Femur (tissue), 1 donor: ENCODE measurements at places on chromosomes 5 and 9.
A peak's percentile ranks its signal among the peaks of the same experiment; 100 is the strongest.

DNA sequence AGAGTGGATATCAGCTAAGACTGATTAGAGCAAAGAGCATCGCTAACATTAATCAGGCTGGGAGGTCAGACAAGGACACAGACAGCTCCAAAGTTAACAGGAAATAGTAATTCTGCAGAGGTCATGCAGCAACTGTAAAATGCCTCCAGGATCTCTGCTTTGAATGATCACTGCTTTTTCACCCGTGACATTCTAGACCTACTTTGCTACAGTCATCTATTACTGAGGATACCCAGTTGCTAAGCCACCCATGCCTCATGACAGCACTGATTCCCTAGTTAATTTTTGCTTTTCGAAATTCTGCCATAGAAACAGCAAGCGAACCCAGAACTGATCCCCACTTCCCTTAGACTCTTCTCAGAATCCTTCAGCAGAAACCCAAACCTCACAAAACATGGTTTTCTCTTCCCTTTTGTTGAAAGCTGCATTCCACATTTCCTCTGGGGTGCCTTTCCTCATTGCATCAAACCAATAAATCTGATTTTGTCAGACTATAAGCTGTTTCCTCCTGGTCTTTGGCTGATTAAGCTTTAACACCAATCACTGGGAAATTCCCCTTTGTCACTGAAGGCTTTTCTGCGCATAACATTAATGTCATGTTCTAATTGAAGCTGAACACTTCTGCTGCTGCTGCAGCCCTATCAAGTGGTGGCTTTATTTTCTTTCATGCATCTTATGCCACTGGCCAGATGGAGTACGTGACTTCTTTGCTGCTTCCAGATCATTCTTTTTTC, 201.1 kb upstream of the CHD1 start:
- no peak for DNase-seq

DNA sequence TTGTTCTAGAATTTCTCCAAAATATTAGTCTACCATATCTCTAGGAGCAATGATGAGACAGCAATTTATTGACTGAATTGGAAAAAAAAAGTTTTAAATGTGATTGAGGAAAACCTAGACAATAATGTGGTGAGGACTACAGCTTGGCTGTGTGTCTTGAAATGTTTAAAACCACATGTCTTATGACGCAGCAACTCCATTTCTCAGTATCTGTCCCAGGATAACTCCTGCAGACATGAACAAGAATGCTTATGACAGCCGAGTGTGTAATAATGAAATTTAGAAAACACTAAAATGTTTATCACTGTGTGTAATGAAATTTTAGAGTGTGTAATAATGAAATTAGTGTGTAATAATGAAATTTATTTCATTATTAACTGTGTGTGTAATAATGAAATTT, 254.1 kb upstream of the DAPK1 start:
- DNase-seq, result no peak

DNA sequence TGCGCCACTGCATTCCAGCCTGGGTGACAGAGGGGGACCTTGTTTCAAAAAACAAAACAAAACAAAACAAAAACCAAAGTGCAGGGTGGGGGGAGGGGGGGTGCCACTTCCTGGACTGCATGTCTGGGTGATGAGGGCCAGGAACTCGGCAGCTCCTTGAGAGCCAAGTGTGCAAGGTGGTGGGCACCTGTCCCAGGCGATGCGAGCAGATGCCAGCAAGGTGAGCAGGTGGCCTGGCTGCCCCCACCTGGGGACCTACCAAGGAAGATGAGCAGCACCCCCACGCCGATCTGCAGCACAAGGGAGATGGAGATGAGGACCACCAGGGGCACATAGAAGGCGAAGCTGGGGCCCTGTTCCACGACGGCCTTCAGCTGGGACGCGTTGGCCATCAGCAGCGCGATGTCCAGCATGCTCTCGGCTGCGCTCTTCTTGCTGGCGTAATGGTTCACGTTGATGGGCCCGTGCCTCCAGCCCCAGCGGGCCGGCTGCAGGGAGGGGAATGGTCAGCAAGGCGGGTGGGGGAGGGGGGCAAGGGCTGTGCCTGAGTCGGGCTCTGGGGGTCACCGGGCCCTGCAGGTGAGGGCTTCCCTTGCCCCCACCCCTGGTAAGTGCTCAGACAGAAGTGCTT, 7.8 kb downstream of the NINJ1 start:
- peak; percentile 21 for DNase-seq

GRCh38 chr5:76083555-76084495, 642 bp downstream of the SV2C start:
- no peak for DNase-seq

- DNase-seq, result peak; percentile 18
These were observed 105.4 kb downstream of the ZNF354C start for GRCh38 chr5:179165421-179166170.

- no peak for DNase-seq
These were observed 29.2 kb upstream of the MSANTD3 start for GRCh38 chr9:100397529-100398266.

GRCh38 chr5:58834242-58835225, 251.7 kb downstream of the RAB3C start:
- no peak for DNase-seq

DNA sequence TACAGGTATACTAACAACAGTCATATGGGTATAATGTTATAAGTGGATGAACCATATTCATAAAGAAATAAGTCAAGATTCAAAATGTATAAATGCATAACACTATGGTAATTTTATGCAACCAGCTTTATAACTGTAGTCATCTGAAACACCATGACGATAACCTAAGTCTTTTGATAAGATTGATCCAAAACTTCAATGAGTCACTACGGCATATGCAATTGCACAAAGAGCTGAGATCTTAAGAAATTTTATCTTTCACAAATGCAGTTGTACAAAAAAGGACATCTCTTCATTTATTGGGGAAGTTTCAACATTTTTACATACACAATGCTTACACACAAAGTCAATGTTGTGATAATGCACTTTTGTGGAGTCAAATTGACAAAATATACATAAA, 20.3 kb downstream of the FAM81B start:
- DNase-seq, result no peak

- no peak for DNase-seq
These were observed 32.7 kb upstream of the ZCCHC9 start for GRCh38 chr5:81268521-81269196.

DNA sequence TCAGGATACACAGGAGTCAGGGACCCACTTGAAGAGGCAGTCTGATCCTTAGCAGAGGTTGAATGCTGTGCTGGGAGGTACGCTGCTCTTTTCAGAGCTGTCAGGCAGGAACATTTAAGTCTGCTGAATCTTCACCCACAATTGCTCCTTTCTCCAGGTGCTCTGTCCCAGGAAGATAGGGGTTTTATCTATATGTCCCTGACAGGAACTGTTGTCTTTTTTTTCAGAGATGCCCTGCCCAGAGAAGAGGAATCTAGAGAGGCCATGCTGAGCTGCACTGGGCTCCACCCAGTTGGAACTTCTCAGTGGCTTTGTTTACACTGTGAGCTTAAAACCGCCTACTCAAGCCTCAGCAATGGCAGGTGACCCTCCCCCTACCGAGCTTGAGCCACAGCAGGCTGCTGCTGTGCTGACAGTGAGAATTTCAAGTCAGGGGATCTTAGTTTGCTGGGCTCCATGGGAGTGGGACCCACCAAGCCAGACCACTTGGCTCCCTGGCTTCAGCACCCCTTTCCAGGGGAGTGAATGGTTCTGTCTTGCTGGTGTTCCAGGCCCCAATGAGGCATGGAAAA, 169.0 kb downstream of the FBXL17 start:
- DNase-seq, result no peak

GRCh38 chr9:130627896-130628792, 36.2 kb upstream of the PRDM12 start:
- no peak for DNase-seq

- no peak for DNase-seq
These were observed 248.7 kb downstream of the SLIT3 start for GRCh38 chr5:169052207-169052606.

DNA sequence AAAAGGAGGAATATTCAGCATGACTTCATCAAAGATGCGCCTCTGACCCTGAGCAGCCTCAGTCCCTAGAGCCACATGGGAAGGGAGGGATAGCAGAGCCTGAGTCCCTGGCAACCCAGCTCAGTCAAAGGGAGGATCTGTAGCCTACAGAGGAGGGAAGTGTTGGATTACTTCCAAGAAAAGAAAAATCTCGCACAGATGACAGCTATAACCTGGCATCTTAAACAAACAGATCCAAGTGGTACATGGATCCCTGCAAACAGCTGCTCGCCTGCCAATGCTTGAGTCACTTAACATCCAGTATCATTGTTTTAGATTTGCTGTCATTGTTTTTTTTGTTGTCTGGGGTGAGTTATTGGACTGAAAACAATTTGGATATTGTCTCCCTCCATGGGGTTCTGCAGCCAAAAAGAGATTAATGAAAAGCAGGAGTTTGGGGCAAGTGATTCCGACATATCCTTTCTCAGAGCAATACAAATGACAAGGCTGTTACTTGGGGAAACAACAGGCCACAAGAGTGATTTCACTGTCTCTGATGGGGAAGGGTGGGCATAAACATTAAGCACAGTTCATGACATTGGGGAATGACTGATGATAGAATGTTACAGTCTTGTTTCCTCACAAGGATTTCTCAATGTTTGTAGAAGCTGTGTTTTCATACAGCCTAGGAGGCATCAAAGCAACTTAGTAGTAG, 153.5 kb upstream of the KIF2A start:
- no peak for DNase-seq

DNA sequence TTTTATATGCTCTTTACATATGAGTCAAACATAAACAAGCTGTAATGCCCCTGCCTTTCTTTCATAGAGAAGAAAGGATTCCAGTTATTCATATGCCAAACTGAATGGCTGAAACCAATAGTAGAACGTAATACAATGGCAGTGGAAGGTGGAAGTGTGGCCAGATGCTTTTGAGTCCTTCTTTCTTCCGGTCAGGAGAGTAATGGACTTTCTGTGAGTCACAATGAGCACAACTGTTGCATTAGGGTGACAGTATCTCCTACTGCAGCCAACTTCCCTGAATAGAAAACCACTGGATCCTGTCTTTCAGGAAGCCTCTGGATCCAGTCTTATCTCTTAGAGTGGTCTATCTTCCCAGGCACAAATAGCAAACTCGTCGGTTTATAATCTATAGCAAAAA, 855.2 kb downstream of the MAT2B start:
- no peak for DNase-seq

DNA sequence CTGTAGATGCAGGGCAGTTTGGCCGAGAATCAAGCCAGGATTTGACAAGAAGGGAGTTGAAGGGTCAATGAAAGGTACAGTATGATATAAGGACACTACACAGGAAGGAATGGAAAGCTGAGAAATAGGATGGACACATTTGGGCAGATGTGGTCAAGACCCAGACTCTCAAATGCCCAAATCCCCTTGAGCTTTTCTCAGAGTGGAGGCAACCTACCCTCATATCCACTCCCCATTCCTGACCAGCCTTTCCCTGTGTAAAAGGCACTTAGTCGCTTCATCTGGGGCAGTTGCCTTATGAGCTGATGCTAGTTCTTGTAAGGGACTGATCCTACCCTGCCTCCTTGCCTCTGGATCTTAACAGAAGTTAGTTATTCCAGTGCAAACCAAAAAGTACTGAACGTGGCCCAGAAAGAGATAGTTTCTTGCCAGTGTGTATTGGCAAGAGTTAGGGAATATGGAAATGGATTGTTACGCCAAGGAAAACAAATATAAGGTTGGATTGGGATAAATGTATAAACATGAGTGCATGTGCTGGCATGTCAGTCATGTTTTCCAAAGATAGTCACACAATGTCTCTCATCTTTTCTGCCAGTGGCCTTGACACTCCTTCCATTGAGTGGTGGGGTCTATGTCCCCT, 4.1 kb upstream of the MCCC2 start:
- no peak for DNase-seq

DNA sequence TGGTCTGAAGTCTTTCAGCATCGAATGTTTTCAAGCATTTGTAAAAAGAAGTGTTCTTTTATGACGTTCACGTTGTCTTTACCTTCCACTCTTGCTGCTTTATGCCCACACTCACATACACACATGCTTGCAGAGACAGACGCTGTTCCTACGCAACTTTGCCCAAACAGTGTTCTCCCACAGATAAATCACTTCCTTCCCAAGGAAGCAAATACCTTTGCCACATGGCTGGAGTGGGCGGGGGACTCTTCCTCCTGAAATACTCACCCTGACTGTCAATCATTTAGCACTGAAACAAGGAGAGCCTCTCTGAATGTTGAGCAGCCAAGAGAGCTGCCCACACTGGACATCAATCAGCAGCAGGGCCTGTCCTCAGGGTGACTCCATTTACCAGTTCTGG, 22.4 kb upstream of the ASTN2 start:
- DNase-seq, result no peak

DNA sequence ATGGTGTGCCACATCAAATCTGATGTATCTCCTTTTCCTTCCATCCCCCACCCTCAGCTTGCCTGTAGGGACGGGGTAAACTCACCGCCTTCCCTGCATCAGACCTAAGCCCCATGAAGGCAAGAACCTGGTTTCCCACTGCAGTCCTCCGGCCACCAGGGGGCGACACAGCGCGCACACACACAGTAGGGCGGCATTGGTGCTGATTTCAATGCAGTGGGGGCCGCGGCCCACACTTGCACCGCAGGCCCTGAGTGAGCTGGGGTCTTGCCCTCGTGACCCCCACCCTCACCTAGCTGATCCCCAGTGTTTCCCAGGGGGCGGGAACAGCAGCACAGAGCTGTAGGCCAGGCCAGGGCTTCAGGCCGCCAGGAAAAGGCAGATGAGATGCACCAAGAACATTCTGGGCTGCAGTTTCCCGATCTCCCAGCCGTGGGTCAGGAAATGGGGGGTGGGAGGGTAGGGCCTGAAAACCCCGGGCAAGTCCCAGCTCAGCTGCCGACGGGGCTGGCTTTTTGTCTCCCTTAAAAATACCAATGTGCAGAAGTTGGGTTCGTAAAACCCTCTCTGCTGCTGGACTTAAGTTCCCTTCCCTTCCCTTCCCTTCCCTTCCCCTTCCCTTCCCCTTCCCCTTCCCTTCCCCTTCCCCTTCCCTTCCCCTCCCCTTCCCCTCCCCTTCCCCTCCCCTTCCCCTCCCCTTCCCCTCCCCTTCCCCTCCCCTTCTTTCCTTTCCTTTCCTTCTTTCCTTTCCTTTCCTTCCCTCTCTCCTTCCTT, 19.5 kb downstream of the FAM163B start:
- DNase-seq, result no peak

- DNase-seq, result peak; percentile 56
These were observed 171.6 kb downstream of the PAX5 start for GRCh38 chr9:36862206-36863145.

- DNase-seq, result no peak
These were observed 46.4 kb downstream of the ERMP1 start for GRCh38 chr9:5786370-5787127.

DNA sequence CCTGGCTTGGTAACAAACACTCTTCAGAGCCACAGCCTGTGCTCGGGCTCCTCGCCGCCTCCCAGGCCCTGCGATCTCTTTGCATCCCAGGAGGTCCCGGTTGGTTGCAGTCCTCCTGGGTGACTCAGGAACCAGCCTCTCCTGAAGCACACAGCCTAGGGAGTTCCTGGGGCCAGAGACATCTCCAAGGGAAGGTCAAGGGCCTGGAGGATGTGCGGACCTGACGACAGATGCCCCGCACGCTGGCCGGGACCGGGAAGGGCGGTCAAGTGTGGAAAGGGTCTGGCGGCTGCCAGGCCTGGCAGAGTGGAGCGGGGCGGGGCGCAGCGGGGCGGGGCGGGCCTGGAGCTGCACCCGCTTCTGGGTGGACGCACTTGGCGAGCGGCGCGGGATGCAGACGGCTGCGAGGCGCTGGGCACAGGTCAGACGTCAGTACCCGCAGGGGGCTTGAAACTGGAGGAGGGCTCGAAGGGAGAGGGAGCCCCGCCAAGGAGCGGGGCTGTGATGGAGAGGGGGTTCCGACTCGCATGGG, 45.0 kb upstream of the PRSS3 start:
- DNase-seq, result peak; percentile 34

- DNase-seq, result no peak
These were observed 338.4 kb downstream of the TMEM167A start for GRCh38 chr5:82738681-82739269.
